ENCODE measurements at places on chromosomes 4 and X. TPM values are rescaled to one million over a fixed set of nuclear protein-coding genes. Genes with fewer than 3 reads are reported as not detected.

The BCLAF3 gene
- polyA plus RNA-seq = 4.4 TPM

The SPANXB1 gene
- not detected for polyA plus RNA-seq

The NMU gene
- 1.8 TPM for polyA plus RNA-seq

The IL2 gene
- not detected for polyA plus RNA-seq

The TLL1 gene
- 1.1 TPM for polyA plus RNA-seq

The PABPC5 gene
- 0.26 TPM for polyA plus RNA-seq

The UGT2B11 gene
- polyA plus RNA-seq = not detected

The BST1 gene
- polyA plus RNA-seq = 4.1 TPM

DNA sequence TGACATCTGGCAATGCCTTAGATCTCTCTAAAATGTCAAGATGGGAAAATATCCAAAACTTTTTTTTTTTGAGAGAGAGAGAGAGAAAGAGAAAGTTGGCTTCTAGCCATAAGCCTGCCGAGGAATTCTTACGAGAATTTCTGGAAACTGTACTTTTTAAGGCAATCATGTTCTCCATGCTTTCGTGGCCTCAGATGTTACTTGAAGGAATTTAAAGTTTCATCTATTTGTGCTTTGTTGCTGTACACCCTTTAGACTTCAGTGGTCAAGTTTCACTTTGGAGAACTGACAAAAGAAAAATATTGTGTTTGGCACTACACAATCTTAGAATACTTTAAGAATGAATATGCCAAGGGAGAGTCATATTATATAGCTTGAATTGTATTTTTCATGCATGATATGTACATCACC lies 53.9 kb downstream of the FAT4 start:
- H3K27me3 ChIP-seq = no peaks in the 10 kb centered on the region
- peak; percentile 39 for DNase-seq
- peaks cover 3% of the 10 kb centered on the region for H3K4me1 ChIP-seq
- H3K4me3 ChIP-seq = no peak overlapping the region
- no peak overlapping the region for H3K27ac ChIP-seq

DNA sequence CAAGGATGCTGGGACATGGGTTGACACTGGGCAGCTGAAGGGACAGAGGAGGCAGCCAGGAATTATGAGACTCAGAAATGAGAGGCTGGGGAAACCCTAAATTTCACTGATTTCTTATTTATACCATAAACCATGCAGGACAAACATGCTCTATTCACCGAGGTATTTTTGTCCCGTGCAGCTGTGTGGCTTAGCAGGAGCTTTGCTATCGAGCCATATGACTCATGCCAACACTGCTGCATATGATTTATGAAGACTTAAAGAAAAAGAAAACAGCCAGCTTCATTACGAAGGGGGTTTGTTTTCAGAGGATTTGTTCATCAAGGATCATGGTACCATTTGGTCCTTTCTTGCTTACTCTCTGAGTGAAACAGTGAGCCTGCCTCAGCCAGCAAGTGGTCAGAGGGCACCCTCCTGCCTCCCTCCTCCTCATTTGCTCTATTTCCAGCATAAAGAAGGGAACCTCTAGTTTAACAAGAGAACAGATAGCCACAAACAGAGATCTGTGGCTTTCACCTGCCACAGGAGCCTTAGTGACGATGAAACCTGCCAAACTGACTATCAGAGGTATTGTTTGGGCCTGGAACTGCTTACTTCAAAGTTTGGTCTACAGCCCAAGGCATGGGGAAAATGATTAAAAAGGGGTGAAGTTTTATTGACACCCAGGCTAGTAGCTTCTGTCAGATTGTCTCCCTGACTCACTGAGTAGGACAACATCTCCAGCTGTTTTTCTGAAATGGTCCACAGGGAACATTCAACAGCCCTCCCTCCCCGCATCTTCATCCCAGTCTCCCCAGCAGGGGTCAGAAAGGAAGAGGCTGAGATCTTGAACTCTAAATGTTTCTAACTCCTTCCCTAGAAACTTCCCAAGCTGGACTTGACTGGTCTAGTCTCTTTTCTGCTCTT lies 80.1 kb upstream of the MAML3 start:
- H3K36me3 ChIP-seq = no peaks in the 10 kb centered on the region
- no peak overlapping the region for H3K4me3 ChIP-seq
- no peaks in the 10 kb centered on the region for H3K27me3 ChIP-seq

GRCh38 chr4:48683784-48684666 lies 96.1 kb downstream of the FRYL start:
- no peaks in the 10 kb centered on the region for H3K27me3 ChIP-seq
- peaks cover 17% of the 10 kb centered on the region for H3K4me1 ChIP-seq
- no peak overlapping the region for H3K27ac ChIP-seq

DNA sequence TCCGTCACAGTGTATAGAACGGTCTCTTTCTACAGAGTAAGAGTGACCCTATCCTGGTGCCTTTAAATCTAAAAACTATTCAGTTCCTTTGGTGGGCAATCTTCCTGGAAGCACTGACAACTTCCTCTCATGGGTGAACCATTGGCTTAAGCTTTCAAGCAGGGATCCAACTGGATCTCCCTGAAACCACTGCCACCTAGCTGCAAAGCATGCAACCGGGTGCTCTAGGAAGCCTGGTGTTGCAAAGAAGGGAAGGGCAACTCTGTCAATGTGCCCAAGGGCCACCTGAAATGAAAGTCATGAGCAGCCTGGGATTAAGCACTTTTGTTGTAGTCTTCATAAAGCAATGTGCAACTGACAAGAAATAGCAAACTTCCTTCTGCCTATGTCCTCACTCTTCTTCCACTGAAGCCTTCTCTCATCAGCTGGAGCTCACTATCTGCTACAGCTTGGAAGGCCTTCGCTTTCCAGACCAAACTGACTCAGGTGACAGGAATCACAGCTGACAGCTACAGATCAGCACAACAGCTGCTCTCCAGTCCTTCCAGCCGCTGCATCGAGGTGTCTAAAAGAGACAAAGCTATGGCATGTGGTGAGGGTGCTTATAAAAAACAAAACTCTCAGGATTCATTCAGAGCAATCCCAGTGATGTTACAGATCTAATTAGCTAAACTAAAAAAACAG lies 46.1 kb downstream of the SETD7 start:
- no peaks in the 10 kb centered on the region for H3K4me1 ChIP-seq
- no peaks in the 10 kb centered on the region for H3K27me3 ChIP-seq
- H3K4me3 ChIP-seq = no peak overlapping the region
- DNase-seq = peak; percentile 38
- H3K27ac ChIP-seq = no peak overlapping the region

- no peaks in the 10 kb centered on the region for H3K27me3 ChIP-seq
- H3K4me1 ChIP-seq = no peaks in the 10 kb centered on the region
- no peak for DNase-seq
Measured at GRCh38 chrX:119604766-119605463, 1.3 kb downstream of the NKRF start.

GRCh38 chr4:26887143-26887542 lies 26.5 kb downstream of the STIM2 start:
- no peak overlapping the region for H3K27ac ChIP-seq
- DNase-seq = no peak
- H3K36me3 ChIP-seq = no peaks in the 10 kb centered on the region
- no peak overlapping the region for H3K4me3 ChIP-seq

- H3K4me1 ChIP-seq = no peaks in the 10 kb centered on the region
- H3K4me3 ChIP-seq = no peak overlapping the region
- H3K27me3 ChIP-seq = no peaks in the 10 kb centered on the region
- DNase-seq = no peak
Measured at GRCh38 chr4:188305690-188306089, 166.4 kb downstream of the TRIML1 start.

DNA sequence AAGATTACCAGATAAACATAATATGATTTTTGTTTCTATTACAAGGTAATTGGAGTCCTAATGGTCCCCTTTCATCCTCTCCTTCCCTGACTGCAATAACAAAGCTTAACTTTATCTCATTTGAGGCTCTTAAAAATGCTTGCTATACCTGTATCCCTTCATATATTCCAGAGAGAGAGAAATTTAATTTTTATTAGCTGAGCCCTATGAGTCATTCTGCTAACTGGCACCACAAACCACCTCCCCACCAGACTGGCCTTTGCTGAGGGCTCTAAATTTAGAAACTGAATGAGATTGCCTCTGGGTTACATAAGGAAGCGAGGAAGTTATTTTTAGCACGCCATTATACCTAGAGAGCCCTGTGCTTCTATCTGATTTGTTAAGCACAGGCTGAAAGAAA lies 27.4 kb downstream of the CBLL2 start:
- no peak overlapping the region for H3K27ac ChIP-seq
- H3K4me3 ChIP-seq = no peak overlapping the region
- H3K27me3 ChIP-seq = peaks cover under 1% of the 10 kb centered on the region
- H3K36me3 ChIP-seq = no peaks in the 10 kb centered on the region

- H3K4me3 ChIP-seq = no peak overlapping the region
- H3K36me3 ChIP-seq = no peaks in the 10 kb centered on the region
- no peaks in the 10 kb centered on the region for H3K4me1 ChIP-seq
- DNase-seq = no peak
- no peaks in the 10 kb centered on the region for H3K27me3 ChIP-seq
- no peak overlapping the region for H3K27ac ChIP-seq
Measured at GRCh38 chr4:80306260-80306659, 29.3 kb upstream of the CFAP299 start.

GRCh38 chr4:183132865-183133264 lies 33.8 kb downstream of the WWC2 start:
- H3K36me3 ChIP-seq = no peaks in the 10 kb centered on the region
- DNase-seq = no peak

DNA sequence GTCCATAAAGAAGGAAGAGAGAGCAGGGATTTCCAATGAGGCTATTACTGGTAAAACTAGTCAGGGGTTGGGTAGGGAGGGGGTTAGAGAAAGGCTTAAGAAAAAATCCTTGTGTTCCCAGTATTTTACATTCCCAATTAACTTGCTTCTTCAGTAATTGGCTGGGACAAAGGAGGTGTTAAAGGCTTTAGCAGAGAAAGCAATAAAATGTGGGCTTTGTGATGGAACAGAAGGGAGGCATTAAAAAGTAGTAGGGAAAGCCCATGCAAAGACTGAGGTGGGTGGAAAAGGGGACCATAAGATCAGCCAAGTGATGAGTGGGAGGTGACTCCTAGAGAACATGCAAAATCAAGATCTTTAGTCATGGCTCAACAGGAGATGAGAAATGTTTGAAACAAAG lies 1467.2 kb downstream of the RPA4 start:
- no peak overlapping the region for H3K27ac ChIP-seq
- no peaks in the 10 kb centered on the region for H3K36me3 ChIP-seq
- no peak for DNase-seq
- H3K4me3 ChIP-seq = no peak overlapping the region
- no peaks in the 10 kb centered on the region for H3K27me3 ChIP-seq

DNA sequence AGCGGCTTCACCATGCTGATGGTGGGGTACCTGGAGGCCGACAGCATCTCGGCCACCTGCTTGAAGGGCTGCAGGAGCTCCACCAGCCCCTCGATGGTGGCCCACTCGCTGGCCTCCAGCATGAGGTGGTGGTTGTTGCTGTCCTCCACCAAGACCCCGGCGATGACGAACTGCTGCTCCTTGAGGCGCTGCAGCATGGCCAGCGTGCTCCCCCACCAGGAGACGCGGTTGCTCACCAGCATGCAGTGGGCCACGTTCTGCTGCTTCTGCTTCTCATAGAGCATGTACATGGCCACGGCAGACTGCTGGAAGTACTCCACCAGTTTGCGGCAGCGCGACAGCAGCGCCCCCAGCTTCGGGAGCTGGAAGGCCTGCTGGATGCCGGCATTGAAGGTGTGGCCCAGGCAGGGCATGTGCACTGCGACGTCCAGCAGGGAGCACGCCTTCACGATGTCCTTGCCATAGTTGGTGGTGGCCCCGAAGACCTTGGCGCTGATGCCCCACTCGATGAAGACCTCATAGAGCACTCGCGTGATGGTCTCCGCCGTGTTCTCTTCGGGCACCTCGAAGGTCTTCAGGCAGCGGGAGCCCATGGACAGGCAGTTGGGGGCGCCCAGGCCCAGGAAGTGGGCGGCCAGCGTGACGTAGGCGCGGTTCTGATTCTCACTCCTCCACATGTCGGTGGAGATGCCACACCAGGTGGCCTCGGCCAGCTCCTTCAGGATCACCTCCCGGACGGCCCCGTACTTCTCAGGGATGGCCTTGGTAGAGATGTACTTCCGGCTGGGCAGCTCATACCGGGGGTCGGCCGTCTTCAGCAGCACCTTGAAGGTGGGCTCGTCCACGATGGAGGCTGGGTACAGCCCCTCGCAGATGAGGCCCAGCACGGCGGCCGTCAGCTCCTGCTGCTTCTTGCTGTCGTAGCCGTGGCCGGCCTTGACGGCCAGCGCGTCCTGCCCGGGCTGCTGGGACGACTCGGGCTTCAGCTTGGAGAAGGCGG lies 11.0 kb downstream of the DHRSX start:
- no peaks in the 10 kb centered on the region for H3K27me3 ChIP-seq
- H3K4me3 ChIP-seq = no peak overlapping the region
- H3K4me1 ChIP-seq = peaks cover 5% of the 10 kb centered on the region
- no peak overlapping the region for H3K27ac ChIP-seq

DNA sequence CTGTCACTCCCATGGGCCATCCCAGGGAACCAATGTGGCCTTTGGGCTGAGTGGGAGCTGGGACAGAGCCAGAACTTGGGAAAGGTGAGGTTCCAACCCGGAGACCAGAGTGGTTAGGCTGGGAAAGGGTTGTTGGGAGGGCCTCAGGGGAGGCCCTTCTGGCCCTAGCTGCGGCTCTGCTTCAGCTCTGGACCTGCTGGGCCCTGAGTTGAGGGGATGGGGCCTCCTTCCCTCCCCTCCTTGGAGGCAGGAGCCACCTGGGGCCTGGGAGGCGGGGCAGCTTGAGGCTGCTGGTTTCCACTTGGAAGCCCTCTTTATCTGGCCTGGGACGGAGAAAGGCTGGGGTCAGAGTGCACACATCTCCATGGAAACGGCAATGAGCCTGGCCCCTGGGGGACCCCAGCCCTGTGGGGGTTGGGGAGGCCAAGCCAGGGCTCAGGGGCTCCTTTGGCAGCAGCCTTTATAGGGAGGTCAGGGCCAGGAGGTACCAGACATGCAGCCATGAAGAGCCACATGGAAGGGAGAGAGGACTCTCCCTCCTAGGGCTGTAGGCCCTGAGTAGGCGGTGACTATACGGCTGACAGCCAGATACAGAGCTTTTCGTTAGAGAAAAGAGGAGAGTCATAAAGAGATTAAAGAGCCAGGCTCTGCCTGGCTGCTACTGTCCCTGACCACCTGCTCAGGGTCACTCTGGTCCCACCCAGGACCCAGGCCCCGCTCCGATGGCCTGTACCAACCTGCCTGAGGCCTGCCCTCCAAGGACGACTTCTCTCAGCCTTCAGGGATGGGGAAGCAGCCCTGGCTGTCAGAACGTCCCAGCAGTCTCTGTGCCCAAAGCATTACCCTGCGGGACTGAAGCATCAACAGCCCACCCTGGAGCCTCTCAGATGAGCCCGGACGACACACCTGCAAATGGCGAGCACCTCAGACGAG lies 6.9 kb upstream of the NSD2 start:
- H3K36me3 ChIP-seq = no peaks in the 10 kb centered on the region
- H3K4me1 ChIP-seq = no peaks in the 10 kb centered on the region
- H3K27me3 ChIP-seq = no peaks in the 10 kb centered on the region
- no peak overlapping the region for H3K4me3 ChIP-seq

Measured in lung (tissue), 17 donors.